Thoracic aorta (tissue), 2 donors: ENCODE measurements at places on chromosomes 7 and 10.

- H3K4me1 ChIP-seq = no peaks in the 10 kb centered on the region
- H3K27me3 ChIP-seq = no peaks in the 10 kb centered on the region
- H3K36me3 ChIP-seq = no peaks in the 10 kb centered on the region
- H3K27ac ChIP-seq = no peak overlapping the region
- no peak overlapping the region for H3K4me3 ChIP-seq
These were observed 303.3 kb upstream of the PHYHIPL start for GRCh38 chr10:58873161-58873560.

DNA sequence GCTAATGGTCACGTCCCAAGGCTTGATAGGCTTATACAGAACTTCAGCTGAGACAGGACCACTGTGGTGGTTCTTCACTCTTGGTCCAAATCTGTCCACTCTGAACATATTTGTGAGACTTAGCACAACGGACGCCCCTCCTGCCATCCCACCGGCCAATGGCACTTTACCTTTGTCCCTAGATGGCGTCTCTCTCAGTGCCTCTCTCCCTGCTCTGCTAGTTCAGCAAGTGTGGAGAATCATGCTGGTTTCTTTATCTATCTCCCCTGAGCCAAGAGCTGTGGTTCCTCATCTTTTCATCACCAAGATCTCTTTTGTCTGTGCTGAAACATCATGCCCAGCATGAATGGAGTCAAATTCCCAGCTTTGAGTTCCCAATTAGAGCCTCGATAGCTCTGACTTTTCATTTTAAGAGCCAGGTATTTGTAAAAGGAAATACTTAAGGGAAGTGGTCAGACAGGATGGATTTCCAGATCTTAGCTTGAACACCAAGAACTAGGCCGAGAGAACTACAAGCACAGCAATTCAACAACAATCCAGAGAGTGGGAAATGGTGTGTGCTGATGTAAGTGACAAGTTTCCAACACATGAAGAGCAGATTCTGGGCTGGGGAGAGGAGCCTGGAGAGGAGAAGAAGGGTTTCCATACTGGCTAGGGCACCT lies 69.5 kb downstream of the ZNF800 start:
- H3K27me3 ChIP-seq = no peaks in the 10 kb centered on the region
- H3K36me3 ChIP-seq = no peaks in the 10 kb centered on the region
- no peaks in the 10 kb centered on the region for H3K4me1 ChIP-seq
- DNase-seq = no peak

DNA sequence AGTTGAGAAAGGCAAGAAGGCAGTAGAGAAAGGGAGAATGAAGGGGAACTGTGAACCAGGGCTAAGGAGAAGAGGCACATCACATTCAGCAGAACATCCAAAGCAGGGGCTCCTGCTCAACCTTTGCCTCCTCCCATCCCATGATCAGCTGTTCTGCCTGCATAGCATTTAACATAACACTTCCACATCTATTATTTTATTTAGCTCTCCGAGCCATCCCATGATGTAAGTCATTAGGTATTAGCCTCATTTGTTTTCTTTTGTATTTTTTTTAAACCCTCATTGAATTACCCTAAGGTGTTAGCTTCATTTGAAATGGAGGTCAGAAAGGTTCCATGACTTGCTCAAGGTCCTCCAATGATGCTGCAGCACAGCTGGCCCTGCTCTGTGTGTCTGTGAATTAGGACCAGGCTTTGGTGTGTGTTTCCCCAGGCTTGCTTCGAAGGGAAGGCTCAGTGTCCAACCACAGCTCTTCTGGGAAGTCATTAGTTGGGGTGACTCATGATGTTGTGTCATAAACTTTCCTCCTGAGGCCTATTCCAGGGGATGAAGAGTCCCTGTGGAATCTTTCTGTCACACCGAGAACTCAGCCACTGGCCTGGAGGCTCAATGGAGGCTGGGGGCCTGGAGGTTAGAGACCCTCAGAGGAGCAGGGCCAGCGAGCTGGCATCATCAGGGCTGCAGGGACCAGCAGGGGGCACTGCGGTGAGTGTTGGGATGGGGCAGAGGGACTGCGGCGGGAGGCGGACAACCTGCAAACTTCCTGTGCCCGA lies 16.5 kb downstream of the NPFFR1 start:
- H3K27me3 ChIP-seq = no peaks in the 10 kb centered on the region
- no peak for DNase-seq
- H3K4me3 ChIP-seq = no peak overlapping the region
- H3K27ac ChIP-seq = no peak overlapping the region

DNA sequence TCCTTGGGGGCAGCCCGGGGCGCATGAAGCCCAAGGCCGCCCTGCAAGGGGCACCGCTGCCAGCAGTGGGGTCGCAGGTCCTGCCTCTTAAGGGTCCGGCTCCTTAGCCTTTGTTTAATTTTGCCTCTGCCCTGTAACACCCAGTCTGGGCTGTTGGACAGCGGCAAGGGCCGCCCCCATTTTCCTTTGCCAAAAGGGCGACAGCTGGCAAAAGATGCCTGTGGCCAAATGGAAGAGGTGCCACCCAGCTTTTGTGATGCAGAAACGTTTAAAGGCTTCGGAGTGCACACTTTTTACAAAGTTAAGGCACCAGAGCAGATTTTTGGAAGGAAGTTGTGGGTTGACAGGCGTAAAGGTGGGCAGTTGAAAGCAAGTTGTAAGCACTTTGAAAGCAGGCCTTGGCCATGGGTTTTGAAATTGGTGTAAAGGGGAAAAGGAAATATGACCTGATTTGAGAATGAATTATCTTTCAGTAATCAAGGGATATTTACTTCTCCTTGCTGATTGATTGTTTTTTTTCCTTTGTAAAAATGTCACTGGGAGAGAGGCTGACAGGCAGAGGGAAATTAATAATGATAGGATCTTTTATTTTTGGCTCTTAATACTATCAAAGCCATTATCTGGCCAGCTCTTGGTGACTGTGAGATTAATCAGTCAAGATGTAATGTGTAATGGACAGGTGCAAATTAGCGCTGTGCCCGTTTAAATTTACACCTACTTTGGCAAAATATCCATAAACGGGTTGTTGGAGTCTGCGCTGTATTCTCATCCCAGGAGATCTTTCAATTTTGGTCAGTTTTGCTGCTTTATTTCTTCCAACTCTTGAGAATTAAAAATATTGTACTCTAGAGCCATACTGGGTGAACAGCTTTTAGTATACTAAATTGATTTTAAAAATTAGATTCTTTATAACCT lies 1.2 kb downstream of the CASD1 start:
- H3K36me3 ChIP-seq = no peaks in the 10 kb centered on the region
- peaks cover 10% of the 10 kb centered on the region for H3K4me1 ChIP-seq
- H3K27me3 ChIP-seq = no peaks in the 10 kb centered on the region
- peak overlapping the region; percentile 82 for H3K4me3 ChIP-seq
- DNase-seq = no peak

DNA sequence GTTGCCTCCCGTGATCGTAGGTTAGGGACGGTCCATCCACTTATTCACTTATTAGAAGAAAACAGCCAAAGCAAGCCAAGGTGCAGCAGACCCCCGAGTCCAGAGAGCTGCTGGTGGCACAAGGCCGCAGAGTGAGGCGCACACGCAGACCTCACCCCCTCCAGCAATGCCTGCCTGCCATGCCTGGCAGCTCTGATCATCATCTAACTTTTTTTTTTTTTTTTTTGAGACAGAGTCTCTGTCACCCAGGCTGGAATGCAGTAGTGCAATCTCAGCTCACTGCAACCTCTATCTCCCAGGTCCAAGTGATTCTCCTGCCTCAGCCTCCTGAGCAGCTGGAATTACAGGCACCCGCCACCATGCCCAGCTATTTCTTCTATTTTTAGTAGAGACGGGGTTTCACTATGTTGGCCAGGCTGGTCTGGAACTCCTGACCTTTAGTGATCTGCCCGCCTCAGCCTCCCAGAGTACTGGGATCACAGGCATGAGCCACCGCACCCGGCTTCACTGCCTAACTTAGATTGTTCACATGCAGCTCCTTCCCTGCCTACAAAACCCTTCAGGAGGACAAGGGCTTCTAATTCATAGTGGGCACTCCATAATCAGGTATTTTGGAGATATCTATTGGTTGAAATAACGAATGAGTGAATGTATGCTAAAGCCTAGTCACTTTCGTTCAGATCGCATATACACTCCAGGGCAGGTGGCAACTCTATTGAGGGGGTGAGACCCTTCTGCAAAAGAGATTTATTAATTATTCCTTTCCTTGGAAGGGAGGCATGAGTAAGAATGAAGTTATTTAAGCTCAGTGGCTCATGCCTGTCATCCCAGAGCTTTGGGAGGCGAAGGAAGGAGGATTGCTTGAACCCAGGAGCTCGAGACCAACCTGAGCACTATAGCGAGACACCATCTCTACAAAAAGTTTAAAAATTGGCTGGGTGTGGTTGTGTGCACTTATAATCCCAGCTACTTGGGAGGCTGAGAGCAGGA lies 15.9 kb downstream of the TRIM56 start:
- no peaks in the 10 kb centered on the region for H3K27me3 ChIP-seq
- H3K4me3 ChIP-seq = no peak overlapping the region
- H3K27ac ChIP-seq = peak overlapping the region; percentile 93
- DNase-seq = no peak
- H3K4me1 ChIP-seq = peaks cover 13% of the 10 kb centered on the region
- H3K36me3 ChIP-seq = no peaks in the 10 kb centered on the region

DNA sequence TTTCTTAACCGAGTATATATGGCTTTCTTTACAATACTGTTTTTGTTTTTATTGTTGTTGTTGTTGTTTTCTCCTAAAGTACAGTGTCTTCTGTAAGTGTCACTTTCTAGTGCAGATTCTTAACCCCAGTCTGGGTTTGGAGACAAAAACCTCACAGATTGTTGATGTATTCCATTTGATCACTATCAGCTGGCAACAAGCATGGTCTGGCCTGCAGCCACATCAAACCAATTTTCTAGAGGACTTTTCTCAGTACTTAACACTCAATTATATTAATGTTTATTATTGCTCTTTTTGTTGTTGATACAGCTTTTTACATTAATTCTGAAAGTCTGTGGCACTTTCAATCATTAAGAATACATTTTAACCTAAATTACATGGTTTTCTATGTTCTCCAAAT lies 17.1 kb downstream of the LRRN3 start:
- H3K27me3 ChIP-seq = no peaks in the 10 kb centered on the region
- H3K4me3 ChIP-seq = no peak overlapping the region
- no peaks in the 10 kb centered on the region for H3K36me3 ChIP-seq
- no peak overlapping the region for H3K27ac ChIP-seq

DNA sequence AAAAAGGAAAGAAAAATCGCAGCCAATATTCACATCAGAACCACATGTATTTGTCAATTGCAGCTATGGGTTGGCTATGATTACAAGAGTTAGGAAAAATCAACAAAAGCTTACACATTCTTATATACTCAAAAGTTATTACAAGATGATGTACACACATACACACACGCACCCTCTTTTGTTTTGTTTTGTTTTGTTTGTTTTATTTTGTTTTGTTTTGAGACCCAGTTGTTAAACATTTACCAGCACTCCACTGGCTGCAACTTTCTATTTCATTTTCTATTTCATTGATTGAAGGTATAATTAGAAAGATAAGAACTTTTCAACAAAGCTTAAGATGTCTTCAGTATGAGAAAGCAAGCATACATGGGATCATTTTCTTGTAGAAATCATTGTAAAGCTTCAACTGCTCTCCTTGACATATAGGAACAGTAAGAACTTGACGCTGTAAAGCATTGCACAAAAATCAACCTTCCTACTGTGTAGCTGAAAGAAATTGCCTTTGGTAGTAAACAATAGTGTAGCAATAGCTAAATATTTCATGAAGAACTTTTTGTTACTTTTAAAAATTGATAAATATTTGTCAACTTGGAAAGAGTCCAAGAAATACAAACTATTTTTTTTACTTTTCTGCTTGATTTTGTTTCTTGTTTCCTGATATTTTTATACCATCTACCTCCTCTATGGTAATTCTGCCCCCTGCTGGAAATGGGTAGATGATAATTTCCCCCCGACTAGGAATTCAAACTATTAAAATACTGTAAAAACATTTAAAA lies 205.9 kb downstream of the MBL2 start:
- no peak overlapping the region for H3K4me3 ChIP-seq
- no peaks in the 10 kb centered on the region for H3K4me1 ChIP-seq
- no peaks in the 10 kb centered on the region for H3K27me3 ChIP-seq
- DNase-seq = no peak
- H3K27ac ChIP-seq = no peak overlapping the region

DNA sequence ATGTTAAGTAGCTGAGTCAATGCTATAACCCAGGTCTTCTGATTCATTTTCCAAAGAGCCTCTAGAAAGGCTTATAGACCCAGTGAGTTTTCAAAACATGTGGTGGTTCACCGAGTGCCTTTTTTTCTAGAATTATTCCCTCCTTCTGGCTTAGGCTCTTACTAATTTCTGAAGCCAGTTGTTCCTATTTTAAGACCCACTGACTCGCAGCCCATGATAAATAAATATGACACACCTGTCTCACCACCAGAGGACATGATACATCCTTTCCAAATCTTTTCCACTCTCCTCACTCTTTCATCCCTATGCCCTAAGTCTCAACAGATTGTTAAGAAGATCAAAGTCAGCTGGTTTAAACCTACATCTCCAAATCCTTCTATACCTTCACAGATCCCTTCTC lies 126.0 kb upstream of the WNT16 start:
- no peak for DNase-seq
- no peak overlapping the region for H3K27ac ChIP-seq
- no peaks in the 10 kb centered on the region for H3K27me3 ChIP-seq
- H3K4me3 ChIP-seq = no peak overlapping the region
- H3K36me3 ChIP-seq = no peaks in the 10 kb centered on the region

DNA sequence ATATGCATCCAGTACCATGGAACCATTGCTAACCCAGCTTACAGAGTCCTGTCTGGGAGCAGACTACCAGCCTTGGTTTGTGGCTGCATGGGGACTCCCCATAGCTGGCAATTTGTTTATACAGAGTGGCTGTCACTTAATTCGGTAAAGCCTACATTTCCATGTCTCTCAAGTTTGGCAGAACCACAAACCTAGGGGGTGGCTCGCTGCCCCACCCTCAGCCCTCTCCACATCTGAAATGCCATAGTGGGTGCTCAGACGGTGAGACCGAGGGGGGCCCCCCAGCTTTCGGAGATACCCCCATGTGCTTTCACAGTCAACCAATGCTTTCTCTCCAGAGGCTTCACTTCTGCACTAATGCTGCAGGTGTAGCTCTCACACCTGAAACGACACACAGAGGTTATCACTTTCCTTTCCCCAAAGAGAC lies 75.5 kb upstream of the KAT6B start:
- no peaks in the 10 kb centered on the region for H3K27me3 ChIP-seq
- H3K36me3 ChIP-seq = no peaks in the 10 kb centered on the region
- no peak for DNase-seq

GRCh38 chr7:150787321-150788281 lies 12.6 kb downstream of the TMEM176B start:
- no peaks in the 10 kb centered on the region for H3K4me1 ChIP-seq
- H3K4me3 ChIP-seq = no peak overlapping the region
- no peaks in the 10 kb centered on the region for H3K27me3 ChIP-seq
- no peak overlapping the region for H3K27ac ChIP-seq
- no peaks in the 10 kb centered on the region for H3K36me3 ChIP-seq

DNA sequence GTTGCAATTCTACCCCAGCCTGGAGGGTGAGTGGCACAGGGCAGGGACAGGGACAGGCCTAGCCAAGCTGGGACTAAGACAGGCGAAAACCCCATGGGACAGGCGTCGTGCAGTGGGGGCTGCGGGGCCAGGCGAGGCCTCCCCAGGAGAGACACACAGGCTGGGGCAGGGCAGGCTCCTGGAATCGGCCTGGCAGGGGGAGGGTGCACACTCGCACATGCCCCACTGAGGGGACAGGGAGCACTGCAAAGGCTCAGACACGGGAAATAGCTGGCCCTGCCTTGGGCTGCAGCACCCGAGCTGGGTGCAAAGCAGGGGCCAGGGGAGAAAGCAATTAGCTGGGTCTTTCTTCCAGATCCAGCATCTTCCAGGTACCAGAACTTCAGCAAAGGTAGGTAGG lies 10.4 kb downstream of the LAT2 start:
- H3K4me3 ChIP-seq = no peak overlapping the region
- no peaks in the 10 kb centered on the region for H3K36me3 ChIP-seq
- DNase-seq = no peak
